Activated CD4-positive, alpha-beta T cell treated with anti-CD3 and anti-CD28 coated beads for 48 hours (primary cell): ENCODE measurements at places on chromosomes 2 and 18.

- DNase-seq = no peak
Measured at GRCh38 chr18:43077510-43078308, 37.8 kb downstream of the RIT2 start.

DNA sequence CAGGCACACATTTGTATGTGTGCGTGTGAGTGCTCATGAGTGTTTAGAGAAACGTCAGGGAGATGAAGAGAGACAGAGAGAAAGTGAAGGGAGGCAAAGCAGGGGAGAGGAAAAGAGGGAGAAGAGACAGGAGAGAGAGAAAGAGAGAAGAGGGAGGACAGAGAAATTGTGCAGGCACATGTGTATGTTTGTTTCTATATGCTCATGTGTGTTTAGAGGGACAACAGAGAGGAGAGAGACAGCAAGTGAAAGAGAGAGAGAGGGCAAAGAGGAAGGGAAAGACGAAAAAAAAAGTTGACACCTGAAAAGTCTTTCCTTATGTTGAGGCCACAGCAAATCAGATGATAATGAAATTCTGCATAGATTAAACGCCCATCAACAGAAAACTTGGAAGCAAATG, 541.1 kb downstream of the TNS1 start:
- no peak for DNase-seq

DNA sequence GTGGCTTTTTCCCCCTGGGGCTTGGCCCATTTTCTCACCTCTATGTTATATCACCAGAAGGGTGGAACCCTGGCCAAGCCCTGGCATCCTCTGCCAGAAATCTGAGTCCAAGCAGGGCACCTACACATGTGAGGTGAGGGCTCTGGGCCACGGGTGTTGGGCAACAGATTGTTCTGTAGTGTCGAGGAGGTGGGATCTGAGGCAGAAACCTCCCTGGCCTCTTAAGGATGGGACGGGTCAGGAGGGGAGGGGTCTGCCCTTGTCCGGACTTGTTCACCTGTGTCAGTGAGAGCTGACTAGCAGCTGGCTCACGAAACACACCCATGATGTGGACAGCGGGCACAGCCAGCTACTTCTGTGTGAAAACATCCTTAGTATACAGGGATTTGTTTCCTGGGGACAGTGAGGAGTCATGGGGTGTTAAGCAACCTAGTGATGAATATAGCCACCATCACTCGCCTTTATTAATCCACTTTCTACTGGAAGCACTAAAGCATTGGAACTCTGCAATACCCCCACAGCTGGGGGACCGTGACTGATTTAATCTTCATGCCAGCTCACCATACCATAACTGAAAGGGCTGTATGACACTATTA, 35.6 kb downstream of the EPAS1 start:
- DNase-seq = no peak

GRCh38 chr2:120658042-120658769, 77.5 kb upstream of the GLI2 start:
- DNase-seq = no peak

- no peak for DNase-seq
Measured at GRCh38 chr2:118942031-118942430, at the start of gene MARCO. TSS of gene MARCO (plus strand) at chr2:118942194. CDS start at chr2:118942301, 107 bp downstream.

- DNase-seq = no peak
Measured at GRCh38 chr2:107989445-107989844, 3.1 kb downstream of the SLC5A7 start.
